Osteocyte (in vitro differentiated cells): ENCODE measurements at places on chromosomes 11 and 22. TPM values are rescaled to one million over a fixed set of nuclear protein-coding genes. Genes with fewer than 3 reads are reported as not detected.

Gene LINC01488
- not detected in 2 replicates for total RNA-seq

Gene CRYBB1
- not detected in 2 replicates for total RNA-seq

Gene C11orf52
- 0.42 and 0.62 TPM in 2 replicates for total RNA-seq

DNA sequence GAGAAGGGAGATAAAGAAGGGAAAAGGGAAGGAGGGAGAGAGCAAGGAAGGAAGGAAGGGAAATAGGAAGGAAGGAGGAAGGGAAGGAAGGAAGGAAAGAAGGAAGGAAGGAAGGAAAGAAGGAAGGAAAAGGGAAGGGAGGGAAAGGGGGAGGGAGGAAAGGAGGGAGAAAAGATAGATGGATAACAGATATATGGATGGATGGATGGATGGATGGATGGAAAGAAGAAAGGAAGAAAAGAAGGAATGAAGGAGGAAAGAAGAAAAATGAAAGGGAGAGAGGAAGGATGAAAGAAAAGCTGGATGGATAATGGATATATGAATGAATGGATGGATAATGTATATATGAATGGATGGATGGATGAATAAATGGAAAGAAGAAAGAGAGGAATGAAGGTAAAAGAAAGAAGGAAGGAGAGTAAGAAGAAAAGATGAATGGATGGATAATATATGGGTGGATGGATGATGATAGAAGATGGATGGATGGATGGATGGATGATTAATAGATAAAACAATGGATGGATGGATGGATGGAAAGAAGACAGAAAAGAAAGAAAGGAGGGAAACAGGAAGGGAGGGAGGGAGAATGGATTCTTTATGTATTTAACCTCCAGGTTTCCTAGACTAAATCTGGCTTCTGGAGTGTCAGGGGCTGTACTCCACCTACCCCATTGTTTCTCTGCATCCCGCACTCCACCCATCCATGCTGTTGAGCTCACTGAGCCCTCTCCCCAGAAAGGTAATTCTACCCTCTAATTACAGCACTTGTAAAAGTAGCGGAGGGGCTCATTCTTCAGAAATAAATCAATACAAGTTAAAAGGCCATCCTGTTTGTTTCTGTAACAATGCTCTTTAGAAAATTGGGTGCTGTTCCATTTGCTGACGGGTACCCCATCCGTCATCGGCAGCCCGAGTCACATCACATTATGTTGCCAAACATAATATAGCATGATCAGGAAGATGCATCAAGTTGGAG, 506.1 kb downstream of the MIAT start:
- no peak for DNase-seq

DNA sequence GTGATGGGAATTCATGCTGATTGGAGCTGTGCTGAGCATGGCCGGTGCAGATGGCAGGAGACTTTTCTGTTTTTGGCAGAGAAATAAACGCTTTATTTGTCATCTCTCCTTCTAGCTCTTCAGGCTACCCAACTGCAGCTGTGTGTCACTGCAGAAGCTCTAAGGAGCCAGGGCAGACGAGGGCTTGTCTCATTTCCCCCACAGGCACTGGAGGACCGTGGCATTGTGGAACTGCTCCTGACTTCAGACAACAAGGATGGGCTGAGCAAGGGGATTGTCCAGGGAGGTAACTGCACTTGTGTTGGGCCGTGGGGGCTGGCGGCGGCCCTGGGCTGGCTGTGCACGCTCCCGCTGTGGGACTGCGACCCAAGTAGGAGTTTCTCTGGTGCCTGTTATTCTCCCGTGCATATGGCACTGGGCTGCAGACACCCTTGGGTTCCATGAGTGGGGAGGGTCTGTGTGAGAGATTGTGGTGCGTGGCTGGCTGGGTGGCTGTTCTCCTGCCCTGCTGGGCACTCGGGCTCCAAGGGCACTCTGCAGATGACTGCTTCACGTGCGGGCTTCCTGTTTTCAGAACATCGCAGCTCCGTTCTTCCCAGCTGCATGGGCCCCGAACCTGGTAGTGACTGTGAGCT, 27.2 kb downstream of the GLB1L2 start:
- DNase-seq: no peak

DNA sequence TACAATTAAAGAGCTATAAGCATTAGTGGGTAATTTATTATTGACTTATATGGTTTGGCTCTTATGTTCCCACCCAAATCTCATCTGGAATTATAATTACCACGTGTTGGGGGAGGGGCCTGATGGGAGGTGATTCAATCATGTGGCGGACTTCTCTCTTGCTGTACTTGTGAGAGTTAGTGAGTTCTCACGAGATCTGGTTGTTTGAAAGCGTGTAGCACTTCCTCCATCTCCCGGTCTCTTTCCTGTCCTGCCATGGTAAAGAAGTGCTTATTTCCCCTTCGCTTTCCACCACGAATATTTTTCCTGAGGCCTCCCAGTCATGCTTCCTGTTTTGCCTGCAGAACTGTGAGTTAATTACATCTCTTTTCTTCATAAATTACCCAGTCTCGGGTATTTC, 28.1 kb upstream of the CHORDC1 start:
- no peak for DNase-seq

- DNase-seq: no peak
These were observed 537.8 kb upstream of the CCDC179 start for GRCh38 chr11:23398052-23398451.

- no peak for DNase-seq
These were observed 473.1 kb downstream of the LRRC4C start for GRCh38 chr11:40986320-40986719.

GRCh38 chr22:46289244-46289891, 7.3 kb upstream of the GTSE1 start:
- DNase-seq: no peak

GRCh38 chr11:101509922-101510321, 73.9 kb downstream of the TRPC6 start:
- no peak for DNase-seq

DNA sequence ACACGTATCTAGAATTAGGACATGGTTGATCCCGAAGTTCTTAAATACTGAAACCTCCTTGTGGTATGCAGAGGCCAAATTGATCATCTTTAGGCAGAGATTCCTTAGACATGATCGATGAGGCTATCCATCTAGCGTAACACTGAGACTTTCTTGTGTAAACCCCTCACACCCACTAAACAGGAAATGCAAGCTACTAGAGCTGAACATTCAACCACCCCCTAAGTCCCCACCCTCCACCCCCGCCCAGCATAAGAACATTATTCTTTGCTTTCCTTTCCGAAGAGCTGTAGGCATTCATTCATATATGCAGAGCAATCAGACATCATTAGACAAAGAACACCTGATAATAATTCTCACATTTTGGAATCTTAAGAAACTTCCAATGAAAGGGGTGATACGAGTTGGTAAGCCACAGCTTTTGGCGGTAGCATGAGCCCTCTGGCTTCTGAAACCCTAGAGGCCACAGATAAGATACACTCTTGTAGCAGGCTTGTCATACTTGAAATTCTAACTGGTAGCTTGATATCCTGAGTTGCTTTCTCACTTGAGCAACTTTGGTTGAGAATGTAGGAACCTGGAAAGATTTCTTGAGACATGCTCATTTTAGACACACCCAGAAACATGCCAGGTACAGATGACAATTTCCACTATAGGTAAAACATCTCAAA, 42.2 kb downstream of the FLI1 start:
- DNase-seq: no peak

DNA sequence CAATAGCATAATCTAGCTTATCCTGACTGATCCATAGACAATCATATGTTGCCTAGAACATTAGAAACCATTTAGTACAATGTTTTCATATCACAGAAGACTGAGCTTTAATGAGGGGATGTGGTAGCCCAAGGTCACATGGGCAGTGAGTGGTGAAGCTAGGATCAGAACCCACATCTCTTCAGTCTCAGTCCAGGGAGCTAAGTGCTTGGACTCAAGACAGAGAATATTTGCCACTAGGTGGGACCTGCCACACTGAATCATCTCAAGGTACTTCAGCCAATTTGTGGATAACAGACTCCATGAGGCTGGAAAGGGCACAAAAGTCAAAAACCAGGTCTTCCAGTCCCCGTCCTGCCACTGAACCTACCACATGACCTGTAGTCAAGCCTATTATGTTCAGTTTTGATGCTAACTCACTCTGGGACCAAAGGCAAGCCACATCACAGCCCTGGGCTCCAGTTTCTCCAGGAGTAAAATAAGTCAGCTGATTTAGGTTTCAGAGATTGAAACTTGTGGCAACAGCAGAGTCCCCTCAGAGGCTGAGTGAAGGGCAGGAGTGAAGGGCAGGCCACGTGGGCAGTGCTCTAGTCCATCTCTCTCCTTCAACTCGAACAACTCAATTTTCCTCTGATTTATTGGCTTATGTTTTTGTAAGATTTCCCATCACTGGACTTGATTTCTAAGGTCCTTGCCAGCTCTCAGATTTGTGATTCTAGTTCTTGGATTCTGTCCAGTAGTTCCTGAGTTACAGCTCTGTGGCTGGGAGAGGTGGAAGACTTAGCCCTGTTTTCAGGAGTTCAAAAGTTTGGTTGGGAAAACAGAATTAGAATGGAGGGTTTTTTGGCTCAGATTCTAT, 84.6 kb upstream of the PHOX2A start:
- no peak for DNase-seq

DNA sequence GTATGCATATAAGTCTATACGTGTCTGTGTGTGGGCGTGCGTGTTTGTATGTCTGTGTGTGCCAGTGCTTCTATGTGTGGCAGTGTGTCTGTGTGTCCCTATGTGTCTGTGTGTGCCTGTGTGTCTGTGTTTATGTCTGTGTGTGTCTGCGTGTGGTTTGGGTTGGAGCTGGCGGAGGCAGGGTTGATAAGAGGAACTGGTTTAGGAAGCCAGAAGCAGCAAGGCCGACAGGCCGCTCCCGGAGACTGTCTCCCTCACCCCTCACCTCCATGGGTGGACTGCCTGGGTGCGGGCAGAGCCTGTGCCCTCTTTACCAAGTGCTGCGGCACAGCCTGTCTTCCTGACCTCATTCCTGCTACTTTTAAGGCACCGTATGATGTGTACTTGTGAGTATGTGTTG, 327.1 kb upstream of the B3GAT1 start:
- no peak for DNase-seq

DNA sequence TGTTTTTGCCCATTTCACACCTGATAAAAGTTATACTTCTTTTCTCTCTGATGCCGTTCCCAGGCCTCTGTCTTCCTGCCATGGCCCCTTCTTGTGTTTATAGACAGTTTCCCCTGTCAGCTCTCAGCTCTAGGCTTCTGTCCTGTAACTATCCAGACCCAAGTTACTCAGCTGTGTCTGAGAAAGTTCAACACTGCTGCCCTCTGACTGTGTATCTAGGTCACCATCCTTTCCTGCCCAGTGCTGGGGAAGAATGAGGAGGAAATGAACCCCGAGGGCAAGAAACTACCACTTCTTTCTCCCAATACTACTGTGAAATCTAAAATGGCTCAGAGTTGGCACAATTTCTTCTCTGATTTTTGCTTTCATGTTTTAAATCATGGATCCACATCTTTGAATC, 29.6 kb downstream of the SNX19 start:
- DNase-seq: no peak

- DNase-seq: no peak
These were observed 56.7 kb upstream of the RAB38 start for GRCh38 chr11:88231894-88232482.

- DNase-seq: no peak
These were observed 18.8 kb upstream of the ADORA2A start for GRCh38 chr22:24408630-24409029.

DNA sequence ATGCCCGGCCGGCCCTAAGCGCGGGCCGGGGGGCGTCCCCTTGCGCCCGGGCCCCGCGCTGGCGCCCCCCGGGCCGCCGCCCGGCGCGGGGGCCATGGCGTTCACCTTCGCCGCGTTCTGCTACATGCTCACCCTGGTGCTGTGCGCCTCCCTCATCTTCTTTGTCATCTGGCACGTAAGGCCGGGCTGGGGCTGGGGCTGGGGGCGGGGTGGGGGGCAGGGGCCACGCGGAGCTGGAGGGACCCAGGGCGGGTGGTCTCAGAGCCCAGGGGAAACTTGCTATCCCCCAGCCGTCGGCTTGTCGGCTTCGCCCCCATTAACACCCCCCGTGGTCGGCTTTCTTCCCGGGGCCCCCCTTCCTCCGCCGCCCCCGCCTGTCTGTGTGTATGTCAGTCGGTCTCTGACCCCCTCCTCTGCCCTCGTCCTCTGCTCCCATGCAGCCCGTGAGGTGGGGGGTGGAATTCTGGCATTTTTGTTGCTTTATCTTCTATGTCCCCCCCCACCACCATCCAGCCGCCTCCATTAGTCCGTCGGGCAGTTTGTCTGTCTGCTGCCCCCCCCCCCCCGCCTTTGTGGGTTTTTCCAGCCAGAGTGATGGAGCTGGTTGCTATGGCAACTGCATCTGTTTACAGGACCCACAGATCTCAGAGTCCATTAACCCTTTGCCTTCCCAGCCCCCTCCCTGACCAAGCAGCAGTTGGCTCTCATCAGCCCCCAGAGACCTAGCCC, 552 bp downstream of the CNIH2 start:
- no peak for DNase-seq

DNA sequence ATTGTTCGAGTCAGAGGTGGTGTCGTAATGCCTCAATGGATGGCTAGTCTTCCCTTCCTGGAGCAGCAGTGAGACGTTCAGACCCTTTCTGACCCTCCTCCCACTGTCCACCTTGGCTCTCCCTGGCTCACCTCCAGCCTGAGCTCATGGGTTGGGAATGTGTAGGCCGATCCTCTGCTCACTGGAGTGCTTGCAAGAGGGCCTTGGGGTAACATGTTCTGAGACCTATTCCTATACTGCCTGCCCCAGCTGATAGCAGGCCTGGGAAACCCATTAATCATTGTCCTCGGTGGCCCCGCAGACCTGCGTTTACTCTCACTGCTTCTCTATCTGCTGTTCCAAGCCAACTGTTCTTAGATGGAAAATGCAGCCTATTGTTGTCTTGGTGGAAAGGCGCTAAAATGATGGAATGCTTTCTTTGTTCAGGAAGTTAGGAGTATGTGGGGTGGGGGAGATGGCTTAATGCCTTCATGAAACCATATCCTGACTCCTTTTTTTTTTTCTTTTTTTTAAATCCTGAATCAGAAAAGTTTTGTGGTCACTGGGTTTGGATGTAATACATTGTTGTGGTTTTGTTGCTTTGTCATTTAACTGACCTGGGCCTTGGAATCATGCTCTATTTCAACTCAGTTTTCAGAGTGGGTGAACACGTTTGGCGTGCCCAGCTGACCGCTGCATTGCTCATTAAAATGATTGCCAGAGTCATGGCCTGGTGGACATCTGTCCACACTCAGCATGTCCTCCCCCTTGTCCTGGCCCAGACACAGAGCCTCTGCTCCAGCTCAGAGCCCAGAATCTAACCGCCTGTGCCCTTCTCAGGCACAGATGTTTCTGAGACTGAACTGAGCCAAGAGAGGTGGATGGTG, 72.5 kb downstream of the MICAL2 start:
- no peak for DNase-seq

GRCh38 chr22:44482776-44483175, 15.3 kb downstream of the RTL6 start:
- DNase-seq: no peak

- no peak for DNase-seq
These were observed 1.2 kb downstream of the DRAP1 start for GRCh38 chr11:65920372-65920802.

DNA sequence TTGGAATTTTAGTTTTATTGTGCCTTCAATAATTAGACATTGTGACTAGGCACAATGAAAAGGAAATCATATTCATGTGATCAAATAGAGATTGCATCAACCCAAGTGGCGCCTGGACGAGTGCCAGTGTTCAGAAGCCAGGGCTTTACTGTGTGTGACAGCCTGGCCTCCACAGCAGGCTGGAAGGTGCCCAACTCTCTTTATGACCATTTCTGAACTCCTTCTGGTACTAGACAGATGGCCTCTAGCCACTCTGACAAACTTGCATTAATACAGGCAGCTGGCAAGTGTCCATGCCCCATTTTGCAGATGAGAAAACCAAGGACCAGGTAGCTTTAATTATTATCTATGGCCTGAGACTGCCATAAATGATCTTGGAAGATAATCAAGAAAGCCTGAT, 8.3 kb upstream of the POU2AF1 start:
- DNase-seq: no peak
